LNCaP clone FGC (cell line): ENCODE measurements at places on chromosomes 3 and 15.

DNA sequence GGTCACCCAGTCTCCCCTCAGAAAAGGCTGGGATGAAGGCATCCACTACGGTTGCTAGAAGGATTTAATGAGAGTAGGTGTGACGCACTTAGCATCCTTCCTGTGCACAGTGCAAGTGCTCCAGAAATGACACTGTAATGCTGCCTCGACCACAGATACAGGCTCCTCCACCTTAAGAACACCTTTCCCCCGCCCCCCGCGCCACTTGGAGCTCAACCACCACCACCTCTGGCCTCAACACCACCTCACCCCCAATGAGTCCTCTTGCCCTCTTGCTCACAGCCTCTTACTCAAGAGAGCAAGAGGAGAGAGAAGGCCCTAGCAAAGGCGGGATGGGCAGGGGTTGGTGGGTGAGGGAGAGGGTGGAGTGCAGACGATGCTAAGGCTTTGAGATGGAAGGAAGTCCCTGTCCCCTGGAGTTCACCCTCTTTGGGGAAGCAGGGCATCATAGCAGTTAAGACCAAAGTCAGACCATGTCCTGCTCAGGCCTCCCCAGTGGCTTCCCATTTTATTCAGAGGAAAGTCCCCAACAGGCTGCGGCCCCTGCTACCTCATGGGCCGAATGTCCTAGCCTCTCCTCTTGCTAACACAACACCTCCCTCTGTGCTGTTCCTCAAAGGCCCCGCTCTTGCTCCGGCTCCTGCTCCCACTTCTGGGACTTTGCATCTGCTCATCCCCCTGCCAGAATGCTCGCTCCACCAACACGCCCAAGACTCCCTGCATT, 8.3 kb downstream of the STARD5 start:
- DNase-seq, result no peak

DNA sequence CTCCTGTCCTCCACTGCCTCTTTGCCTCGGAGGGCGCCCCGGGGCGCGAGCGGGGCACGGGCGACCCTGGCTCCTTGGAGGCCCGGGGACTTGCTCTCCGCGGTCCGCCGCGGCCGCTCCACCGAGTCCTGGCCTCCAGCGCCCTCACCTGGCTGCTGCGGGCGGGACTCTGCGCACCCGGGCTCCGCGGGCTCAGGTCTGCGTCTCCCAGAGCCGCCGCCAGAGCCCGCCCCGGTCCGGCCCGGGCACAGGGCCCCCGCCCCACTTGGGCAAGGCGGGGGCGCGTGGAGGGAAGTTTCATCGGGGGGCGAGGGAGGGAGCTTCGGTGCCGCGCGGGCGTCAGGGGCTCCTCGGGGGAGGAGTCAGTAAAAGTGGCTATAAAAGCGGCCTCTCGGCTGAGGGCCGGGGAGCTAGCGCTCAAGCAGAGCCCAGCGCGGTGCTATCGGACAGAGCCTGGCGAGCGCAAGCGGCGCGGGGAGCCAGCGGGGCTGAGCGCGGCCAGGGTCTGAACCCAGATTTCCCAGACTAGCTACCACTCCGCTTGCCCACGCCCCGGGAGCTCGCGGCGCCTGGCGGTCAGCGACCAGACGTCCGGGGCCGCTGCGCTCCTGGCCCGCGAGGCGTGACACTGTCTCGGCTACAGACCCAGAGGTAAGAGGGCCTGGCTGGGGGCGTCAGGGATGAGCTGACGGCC, at the start of gene CEMIP:
TSS of gene CEMIP (plus strand) at position 407 of the 694 bp plus-strand sequence. CDS start 94,510 bp downstream, outside the sequence.
- DNase-seq, result no peak

DNA sequence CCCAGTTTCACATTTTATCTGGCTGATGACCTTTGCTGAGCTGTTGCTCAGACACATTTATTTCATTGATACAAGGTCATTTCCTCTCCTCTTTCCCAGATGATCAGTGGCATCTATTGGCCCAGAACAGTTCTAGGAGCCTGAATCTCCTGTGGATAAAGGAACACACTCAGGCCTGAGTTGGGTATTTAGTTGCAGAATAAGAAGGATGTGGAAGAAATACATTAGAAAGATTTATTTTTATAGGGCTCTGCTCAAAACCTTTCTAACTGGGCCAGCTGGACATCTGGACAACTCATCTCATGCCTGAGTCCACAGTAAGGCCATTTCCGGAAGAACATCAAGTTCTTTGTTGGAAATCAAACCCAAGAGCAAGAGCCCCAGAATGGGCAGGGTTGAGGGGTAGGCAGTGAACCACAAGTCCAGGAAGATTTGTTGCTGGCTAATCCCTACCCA, 19.7 kb upstream of the MFGE8 start:
- no peak for DNase-seq

GRCh38 chr3:66344391-66344811, 123.6 kb downstream of the SLC25A26 start:
- no peak for DNase-seq

DNA sequence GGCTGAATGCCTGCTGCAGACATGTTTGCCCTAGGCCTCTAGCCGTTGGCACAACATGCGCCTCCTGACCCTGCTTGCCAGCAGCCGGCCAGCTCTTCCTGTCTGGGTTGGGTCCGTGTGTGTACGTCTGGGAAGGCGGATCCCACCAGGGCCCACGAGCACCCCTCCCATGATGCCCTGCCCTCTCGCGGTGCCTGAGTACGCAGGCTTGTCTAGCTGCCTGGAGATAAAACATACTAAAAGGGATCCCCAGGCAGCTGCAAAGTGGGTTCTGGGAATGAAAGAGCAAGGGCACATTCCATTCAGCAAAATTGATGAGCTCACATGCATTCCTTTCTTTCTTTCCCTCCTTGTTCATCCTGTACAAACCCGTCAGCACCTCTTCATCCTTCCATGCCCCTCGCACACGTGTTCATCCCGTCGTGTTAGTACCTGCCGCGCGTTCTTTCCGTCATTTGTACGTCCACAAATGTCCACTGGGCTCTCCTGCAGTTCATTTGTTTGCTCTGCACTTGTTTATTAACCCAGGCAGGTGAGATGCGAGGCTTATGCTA, 74.3 kb downstream of the FBLN2 start:
- DNase-seq, result no peak
